ENCODE measurements at places on chromosomes 7 and 10.

- no peak for DNase-seq
Measured at GRCh38 chr10:110392868-110393740, 88.4 kb upstream of the SMNDC1 start.

DNA sequence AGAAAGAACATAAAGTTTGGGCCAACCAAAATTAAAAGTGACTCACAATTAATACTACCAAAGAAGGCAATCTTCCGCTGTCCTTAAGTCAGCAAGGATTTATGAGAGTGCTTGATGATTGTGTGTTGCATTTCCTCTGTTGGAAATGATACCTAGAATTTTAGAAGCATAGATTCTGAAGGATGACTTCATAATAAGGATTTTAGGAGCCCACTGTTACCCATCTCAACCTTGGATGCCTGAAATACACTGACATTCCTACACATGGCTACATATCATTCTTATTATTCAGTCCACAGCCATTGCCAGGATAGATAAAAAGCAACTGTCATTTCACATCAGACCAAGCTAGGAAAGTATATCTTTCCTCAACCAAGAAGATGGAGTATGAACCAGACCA, 823.8 kb downstream of the LRMDA start:
- no peak for DNase-seq

DNA sequence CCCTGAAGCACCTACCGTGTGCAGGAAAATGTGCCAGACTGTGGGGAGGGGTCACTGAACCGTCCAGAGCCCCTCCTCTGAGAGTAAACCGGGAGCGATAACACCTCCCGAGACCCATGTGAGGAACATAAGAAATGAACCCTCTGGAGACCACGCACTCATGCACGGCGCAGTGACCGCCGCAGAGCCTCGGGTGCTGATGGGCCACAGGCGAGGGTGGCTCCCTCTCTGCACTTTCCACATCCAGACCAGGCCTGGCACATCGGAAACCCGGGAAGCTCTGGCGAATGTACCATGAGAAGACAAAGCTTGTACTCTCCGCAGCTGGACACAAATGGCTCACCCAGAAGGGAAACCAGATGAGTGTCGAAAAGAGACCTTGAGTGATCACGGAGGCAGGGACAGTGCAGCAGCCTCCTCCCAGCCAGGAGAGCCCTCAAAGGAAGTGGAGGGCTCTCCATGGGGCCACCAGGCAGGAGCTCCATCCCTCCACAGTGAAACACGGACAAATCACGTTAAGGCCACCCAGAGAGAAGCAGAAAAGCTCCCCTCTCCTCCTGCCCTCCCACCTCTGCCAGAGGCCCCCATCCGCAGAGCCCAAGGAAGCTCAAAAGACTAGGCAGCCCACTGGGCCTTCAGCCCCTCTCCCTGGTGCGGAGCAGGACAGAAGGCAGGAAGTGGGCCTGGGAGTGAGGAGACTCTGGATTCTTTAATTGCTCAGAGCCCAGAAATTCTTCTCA, 178.1 kb upstream of the PPP2R2D start:
- DNase-seq = no peak

DNA sequence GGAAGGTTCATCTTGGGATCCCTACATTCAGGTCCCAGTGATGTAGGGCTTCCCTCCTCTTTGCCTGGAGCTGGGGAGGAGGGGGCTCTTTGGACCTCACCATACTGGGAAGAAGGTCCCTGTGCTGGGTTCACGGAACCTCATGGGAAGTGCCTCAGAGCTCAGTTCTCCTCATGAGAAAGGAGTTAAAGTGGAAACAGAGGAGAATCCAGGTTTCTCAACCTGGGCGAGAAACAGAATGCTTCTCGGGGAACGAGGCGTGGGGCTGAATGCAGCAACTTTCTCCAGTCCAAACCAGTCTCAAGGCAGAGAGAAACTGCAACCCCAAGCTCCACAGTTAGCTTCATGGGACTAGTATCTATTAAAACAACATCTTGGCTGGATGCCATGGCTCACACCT, 382.7 kb upstream of the FOXK1 start:
- no peak for DNase-seq

DNA sequence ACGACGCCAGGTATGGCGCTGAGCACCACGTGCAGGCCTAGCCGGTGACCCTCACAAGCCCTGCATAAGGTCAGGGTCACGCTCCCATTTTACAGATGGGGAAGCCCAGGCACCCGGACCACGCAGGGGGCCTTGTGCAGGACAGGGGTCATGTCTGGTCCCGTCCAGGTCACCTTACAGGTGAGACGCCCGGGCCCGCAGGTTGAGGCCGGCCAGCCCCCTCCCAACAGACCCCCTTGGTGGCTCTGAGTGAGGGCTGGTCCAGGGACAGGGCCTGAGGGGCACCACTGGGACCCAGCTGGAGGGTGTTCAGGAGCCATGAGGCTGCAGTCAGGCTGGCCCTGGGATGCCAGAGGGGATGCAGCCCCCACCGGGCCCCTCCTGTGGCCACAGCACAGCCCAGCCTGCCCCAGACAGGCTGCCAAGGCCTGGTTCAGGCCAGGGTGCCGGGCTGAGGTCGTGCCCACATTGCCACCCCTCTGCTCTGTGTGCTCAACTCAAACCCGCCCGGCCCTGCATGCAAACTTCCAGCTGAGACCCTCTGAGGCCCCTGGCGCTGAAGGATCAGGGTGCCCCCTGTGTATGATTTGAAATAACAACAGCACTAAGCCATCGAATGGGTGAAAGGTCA, 69.0 kb downstream of the PWWP2B start:
- DNase-seq = no peak

DNA sequence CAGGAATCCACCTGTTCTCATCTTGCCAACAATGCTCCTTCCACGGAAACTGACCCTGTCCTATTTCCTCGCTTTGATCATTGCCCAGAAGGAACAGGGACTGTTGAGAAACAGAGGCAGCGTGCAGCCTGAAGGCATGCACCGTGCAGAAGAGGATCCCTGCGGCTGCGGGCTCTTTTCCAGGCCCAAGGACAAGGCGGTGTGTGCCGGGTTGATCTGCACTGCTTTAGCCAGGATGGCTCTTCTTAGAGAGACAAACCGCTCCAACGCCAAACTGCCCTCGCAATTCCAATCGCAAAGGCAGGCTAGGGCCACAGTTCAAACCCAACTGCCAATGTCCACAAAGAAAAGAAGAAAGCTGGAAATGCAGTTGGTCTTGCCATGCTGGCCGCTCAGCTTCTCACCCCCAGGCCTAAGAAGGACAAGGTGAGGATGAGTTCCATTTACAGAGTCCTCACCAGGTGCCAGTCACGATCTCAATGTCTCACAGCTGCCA, 26.5 kb downstream of the BRI3 start:
- no peak for DNase-seq

DNA sequence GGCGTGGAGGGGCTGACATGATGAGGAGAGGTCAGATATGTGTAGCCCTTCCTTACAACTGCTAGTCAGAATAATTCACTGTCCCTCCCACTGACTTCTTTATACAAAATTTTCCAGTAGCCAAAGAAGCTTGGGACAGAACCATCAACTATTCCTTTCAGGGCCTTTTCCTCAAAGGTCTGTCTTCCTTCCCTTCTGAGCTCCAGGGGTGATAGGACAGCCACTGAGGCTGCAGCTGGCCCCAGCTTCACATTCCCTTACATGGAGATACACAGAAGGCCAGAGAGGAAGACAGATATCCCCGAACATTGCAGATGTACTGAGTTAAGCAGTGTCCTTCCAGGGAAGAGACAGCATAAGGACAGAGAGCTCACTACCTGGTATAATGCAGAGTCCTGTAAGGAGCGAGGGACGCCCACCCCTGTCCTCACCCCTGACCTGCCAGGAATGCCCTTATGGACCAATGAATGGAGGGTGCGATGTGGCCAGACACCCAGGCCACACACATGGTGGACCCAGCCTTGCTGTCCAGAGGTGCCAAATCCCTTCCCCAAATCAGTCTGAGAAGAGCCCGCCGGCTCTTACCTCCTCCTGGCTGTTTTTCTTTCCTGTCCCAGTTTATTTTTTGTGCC, 754.7 kb downstream of the GRID1 start:
- no peak for DNase-seq
